ENCODE measurements at places on chromosomes 1 and 21.

- no peaks in the 10 kb centered on the region for H3K36me3 ChIP-seq
- no peak overlapping the region for H3K27ac ChIP-seq
- no peaks in the 10 kb centered on the region for H3K27me3 ChIP-seq
- DNase-seq: no peak
- no peaks in the 10 kb centered on the region for H3K4me1 ChIP-seq
These were observed 61.7 kb upstream of the PUM1 start for GRCh38 chr1:31127266-31127665.

GRCh38 chr1:206036663-206037455 is 13.2 kb upstream of the CTSE start:
- H3K36me3 ChIP-seq: no peaks in the 10 kb centered on the region
- no peak for DNase-seq
- no peaks in the 10 kb centered on the region for H3K27me3 ChIP-seq
- H3K27ac ChIP-seq: no peak overlapping the region
- no peaks in the 10 kb centered on the region for H3K4me1 ChIP-seq
- no peak overlapping the region for H3K4me3 ChIP-seq

DNA sequence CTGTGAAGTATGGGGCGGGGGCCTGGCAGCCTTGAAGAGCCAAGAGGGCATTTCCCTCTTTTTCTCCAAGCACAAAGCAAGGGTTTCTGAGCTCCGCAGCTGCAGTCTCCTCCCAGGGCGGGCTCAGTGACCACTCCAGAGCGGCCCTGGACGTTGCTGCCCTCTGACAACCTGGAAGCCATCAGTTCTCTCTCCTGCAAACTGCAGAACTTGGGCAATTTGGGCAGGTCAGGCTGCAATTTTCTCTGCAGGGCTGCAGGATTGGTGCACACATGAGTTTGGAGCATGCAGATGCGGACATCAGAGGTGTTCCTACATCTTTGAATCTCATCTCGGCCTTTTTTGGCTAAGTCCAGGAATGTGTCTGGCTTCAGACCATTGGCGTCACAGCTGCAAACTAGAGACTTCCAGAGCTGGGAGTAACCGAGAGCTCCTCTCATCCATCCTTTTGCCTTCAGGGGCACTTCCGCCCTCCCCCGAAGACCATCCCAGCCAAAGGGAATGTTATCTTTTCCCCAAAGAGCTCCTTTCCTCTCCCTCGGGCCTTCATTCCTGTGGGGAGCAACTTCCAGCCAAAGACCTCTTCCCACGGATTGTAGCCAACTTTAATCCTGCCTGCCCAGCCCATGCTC is 139.6 kb upstream of the WNT4 start:
- DNase-seq: no peak
- H3K4me3 ChIP-seq: no peak overlapping the region
- H3K27me3 ChIP-seq: no peaks in the 10 kb centered on the region
- peaks cover 4% of the 10 kb centered on the region for H3K4me1 ChIP-seq

GRCh38 chr1:204760757-204761156 is 75.2 kb upstream of the LRRN2 start:
- no peaks in the 10 kb centered on the region for H3K27me3 ChIP-seq
- no peak overlapping the region for H3K4me3 ChIP-seq
- DNase-seq: no peak
- peaks cover 5% of the 10 kb centered on the region for H3K4me1 ChIP-seq
- H3K27ac ChIP-seq: no peak overlapping the region
